Fibroblast of villous mesenchyme (primary cell): ENCODE measurements at places on chromosomes 6 and 20. TPM values are rescaled to one million over a fixed set of nuclear protein-coding genes. Genes with fewer than 3 reads are reported as not detected.

PCSK2 gene
- total RNA-seq = not detected in 2 replicates

WFDC10B gene
- total RNA-seq = not detected in 2 replicates

ACSS1 gene
- total RNA-seq = 1.6 and 3.5 TPM in 2 replicates

C20orf204 gene
- total RNA-seq = 0.43 and 0.97 TPM in 2 replicates
